ENCODE measurements at places on chromosomes 3 and 15.

- H3K36me3 ChIP-seq: no peaks in the 10 kb centered on the region
- H3K4me3 ChIP-seq: no peak overlapping the region
- DNase-seq: no peak
- no peaks in the 10 kb centered on the region for H3K4me1 ChIP-seq
- H3K27ac ChIP-seq: no peak overlapping the region
These were observed 1036.6 kb downstream of the NTRK3 start for GRCh38 chr15:87219650-87220615.

DNA sequence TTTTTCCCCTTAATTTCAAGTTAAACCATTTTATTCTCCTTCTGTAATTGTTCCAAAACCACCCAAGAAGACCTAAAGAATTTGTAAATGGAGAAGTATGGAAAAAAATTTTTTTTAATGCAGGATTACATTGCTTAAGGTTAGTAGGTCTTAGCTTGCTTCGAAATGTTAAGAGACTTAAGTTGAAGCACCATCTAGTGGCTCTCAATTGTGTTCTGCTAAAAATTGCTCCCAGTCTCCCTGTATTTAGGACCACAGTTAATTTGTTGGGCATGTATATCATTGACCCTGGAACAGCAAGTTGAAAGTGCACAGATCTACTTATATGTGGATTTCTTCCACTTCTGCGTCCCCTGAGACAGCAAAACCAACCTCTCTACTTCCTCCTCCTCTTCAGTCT, 32.4 kb downstream of the CD200R1L start:
- no peak overlapping the region for H3K4me3 ChIP-seq
- no peak overlapping the region for H3K27ac ChIP-seq
- H3K36me3 ChIP-seq: no peaks in the 10 kb centered on the region
- H3K4me1 ChIP-seq: no peaks in the 10 kb centered on the region
- no peaks in the 10 kb centered on the region for H3K27me3 ChIP-seq

- DNase-seq: peak; percentile 40
- H3K27me3 ChIP-seq: no peaks in the 10 kb centered on the region
- H3K4me3 ChIP-seq: no peak overlapping the region
- H3K36me3 ChIP-seq: no peaks in the 10 kb centered on the region
- H3K4me1 ChIP-seq: no peaks in the 10 kb centered on the region
- no peak overlapping the region for H3K27ac ChIP-seq
These were observed 113.5 kb upstream of the TOPAZ1 start for GRCh38 chr3:44128057-44128775.

GRCh38 chr3:156802821-156803606, 23.1 kb upstream of the LEKR1 start:
- no peaks in the 10 kb centered on the region for H3K27me3 ChIP-seq
- peak; percentile 9 for DNase-seq
- H3K36me3 ChIP-seq: no peaks in the 10 kb centered on the region
- H3K27ac ChIP-seq: no peak overlapping the region
- no peak overlapping the region for H3K4me3 ChIP-seq

DNA sequence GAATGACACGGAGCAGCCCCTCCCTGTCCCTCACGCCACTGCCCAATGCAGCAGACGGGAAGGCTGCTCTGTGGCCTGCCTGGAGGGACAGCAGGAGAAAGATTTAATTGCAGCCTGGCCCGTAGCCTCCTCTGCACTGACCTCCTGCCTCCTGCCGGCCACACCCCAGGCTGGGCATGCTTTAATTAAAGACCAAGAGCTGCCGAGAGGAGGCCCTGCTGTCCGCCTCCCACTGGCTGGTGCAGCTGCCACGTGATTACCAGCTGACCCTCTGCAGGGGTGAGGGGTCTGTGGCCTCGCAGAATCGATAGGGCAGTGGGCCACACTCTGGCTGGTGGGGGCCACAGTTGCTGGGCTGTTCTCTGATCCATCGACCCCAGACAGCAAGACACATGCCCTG, 100.2 kb upstream of the PRR23E start:
- no peak overlapping the region for H3K27ac ChIP-seq
- no peak for DNase-seq
- no peaks in the 10 kb centered on the region for H3K4me1 ChIP-seq
- H3K36me3 ChIP-seq: no peaks in the 10 kb centered on the region

DNA sequence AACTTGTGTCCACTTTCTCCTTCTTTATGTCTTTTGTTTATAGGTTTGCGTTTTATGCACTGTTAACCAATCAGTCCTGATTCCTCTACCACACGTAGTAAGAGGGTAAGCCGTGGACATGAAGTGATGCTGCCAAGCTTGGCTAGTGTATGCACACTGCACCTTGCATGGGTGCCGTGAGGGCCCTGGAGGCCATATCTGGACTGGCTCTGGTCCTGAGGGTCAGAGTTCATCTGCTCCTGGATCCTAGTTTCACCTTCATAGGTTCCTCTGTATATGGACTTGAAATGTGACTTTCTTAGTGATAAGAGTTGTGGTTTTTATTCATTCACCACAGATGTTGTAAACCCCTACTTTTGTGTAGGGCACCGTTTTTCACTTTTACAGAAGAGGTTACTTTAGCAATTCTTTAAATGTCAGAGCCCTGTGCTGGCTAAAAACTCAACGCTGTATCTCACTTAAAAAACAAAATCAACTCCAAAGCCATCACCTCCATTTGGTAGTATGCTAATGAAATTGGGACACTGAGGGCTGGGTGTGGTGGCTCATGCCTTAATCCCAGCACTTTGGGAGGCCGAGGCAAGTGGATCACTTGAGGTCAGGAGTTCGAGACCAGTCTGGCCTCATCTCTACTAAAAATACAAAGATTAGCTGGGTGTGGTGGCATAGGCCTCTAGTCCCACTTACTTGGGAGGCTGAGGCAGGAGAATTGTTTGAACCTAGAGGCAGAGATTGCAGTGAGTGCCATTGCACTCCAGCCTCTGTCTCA, 22.9 kb downstream of the SIAH2 start:
- peaks cover 12% of the 10 kb centered on the region for H3K4me1 ChIP-seq
- no peak overlapping the region for H3K4me3 ChIP-seq
- no peaks in the 10 kb centered on the region for H3K36me3 ChIP-seq
- DNase-seq: no peak
- H3K27me3 ChIP-seq: no peaks in the 10 kb centered on the region
- H3K27ac ChIP-seq: no peak overlapping the region

- H3K4me1 ChIP-seq: no peaks in the 10 kb centered on the region
- no peaks in the 10 kb centered on the region for H3K27me3 ChIP-seq
- no peak overlapping the region for H3K27ac ChIP-seq
- DNase-seq: no peak
- no peaks in the 10 kb centered on the region for H3K36me3 ChIP-seq
- H3K4me3 ChIP-seq: no peak overlapping the region
These were observed 13.1 kb downstream of the MTMR10 start for GRCh38 chr15:30978328-30978727.

DNA sequence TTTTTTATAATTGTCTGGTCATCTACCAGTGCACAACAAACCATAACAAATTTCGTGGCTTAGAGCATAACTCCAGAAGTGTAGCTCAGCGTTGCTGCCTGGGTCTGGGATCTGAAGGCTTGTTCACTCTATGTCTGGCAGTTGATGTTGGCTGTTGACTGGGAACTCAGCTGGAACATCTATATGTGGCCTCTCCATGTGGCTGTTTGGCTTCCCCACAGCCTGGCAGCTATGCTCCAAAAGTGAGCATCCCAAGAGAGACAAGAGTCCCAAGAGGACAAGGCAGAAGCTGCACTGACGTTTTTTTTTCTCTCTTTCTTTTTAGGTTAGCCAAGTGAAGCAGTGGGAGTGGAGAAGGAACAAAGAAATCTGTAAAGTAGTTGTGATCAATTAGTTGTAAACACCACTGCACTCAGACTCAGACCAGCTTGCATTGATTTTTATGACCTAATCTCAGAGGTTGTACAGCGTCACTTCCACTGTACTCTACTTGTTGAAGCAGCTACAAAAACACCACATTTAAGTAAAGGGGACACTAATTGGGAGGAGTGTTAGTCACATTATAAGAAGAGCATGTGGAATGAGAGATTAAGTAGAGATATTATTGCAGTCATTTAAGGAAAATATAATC, 2.5 kb upstream of the GPR176 start:
- no peak overlapping the region for H3K27ac ChIP-seq
- no peaks in the 10 kb centered on the region for H3K4me1 ChIP-seq
- H3K4me3 ChIP-seq: no peak overlapping the region
- no peak for DNase-seq
- no peaks in the 10 kb centered on the region for H3K27me3 ChIP-seq

DNA sequence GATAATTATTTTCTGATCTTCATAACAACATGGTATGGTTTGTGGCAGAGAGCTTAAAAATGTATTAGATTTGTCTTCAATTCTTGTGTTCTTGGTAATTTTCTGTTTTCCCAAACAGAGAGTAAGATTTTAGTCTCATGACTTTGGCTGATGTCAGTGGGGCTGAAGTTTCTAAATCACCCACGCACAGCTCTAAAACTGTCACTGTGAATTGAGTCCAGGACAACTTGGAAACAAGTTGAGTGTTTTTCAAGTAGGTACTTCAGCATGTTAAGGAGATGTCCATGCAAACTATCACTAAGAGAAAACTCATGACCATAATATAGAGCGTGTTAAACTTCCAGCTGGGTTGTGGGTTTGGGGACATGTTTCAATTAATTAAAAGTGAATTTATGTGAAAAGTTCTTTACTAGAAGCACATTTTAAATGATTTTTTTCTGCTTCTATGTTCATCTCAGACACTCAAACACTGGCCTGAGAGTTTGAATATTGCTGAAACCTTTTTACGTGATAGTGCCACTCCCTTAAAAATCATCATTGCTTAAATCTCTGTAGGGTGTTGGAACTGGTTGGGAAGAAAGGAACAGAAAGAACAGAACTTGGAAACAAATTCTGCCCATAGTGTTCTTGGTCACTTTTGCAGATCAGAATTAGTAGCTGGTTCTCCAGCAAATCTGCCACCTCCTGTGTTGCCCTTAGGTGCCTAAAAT, 89.8 kb downstream of the KLHL25 start:
- H3K36me3 ChIP-seq: no peaks in the 10 kb centered on the region
- peaks cover 4% of the 10 kb centered on the region for H3K4me1 ChIP-seq
- no peak overlapping the region for H3K4me3 ChIP-seq
- no peak for DNase-seq
- H3K27me3 ChIP-seq: no peaks in the 10 kb centered on the region
- H3K27ac ChIP-seq: no peak overlapping the region

- H3K36me3 ChIP-seq: no peaks in the 10 kb centered on the region
- H3K4me3 ChIP-seq: no peak overlapping the region
- H3K27ac ChIP-seq: no peak overlapping the region
- H3K4me1 ChIP-seq: no peaks in the 10 kb centered on the region
These were observed 9.7 kb downstream of the TTC23 start for GRCh38 chr15:99239545-99240198.

DNA sequence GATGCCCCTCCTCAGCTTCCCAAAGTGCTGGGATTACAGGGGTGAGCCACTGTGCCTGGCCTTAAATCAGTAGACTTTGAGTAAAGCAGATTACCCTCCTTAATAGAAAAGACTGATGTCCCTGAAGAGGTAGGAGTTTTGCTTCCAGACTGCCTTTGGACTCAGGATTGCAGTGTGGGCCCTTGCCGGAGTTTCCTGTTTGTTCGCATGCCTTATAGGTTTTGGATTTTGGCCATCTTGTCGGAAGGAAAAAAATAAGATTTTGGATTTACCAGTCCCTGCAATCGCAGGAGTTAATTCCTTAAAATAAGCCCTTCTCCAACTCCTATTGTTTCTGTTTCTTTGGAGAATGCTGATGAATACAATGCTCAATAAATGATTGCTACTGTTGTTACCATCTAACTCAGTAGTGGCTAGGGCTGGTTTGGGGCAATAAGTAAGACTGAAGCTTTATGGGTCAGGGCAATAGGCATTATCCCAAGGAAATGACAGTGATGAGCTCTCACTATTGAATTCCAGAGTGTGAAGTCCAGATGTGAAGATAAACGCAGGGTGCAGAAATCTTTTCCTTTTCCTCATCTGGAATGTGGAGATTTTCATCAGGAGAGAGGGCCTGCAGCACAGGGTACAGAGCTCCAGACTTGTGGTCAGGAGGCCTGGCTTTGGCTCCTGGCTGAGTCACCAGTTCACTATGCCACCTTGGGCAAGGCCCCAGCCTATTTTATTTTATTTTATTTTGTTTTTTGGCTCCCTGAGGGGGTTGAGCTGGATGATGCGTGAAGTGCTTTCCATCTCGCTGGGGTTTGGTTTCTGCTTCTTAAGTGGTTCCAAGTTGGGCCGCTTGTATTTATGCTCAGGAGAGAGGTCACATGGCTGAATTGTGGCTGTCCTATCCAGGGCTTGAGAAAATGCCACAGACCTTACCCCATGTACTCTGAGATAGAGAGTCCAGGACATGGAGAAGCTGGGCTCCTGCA, 25.3 kb downstream of the FOXL2 start:
- no peak overlapping the region for H3K4me3 ChIP-seq
- H3K27ac ChIP-seq: no peak overlapping the region
- H3K4me1 ChIP-seq: no peaks in the 10 kb centered on the region

- no peak overlapping the region for H3K27ac ChIP-seq
- no peak overlapping the region for H3K4me3 ChIP-seq
- H3K4me1 ChIP-seq: peaks cover 3% of the 10 kb centered on the region
- no peak for DNase-seq
- H3K27me3 ChIP-seq: peaks cover 3% of the 10 kb centered on the region
These were observed 397.1 kb upstream of the CFAP20DC start for GRCh38 chr3:59446775-59447465.

- no peak overlapping the region for H3K4me3 ChIP-seq
- H3K27me3 ChIP-seq: no peaks in the 10 kb centered on the region
- peaks cover 8% of the 10 kb centered on the region for H3K36me3 ChIP-seq
- no peak for DNase-seq
These were observed 24.1 kb downstream of the CHD2 start for GRCh38 chr15:92924216-92924615.

DNA sequence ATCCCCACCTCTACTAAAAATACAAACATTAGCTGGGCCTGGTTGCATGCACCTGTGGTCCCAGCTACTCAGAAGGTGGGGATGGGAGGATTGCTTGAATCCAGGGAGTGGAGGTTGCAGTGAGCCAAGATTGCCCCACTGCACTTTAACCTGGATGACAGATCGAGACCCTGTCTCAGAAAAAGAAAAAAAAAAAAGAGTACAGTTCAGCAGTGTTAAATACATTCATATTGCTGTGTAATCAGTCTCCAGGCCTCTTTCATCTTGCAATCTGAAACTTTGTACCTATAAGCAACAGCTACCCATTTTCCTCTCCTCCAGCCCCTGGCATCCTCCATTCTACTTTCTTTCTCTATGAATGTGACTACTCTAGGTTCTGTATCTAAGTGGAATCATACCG, 61.2 kb downstream of the LPP start:
- no peak overlapping the region for H3K4me3 ChIP-seq
- H3K27ac ChIP-seq: no peak overlapping the region
- DNase-seq: no peak

GRCh38 chr15:43939070-43939469, 112.3 kb downstream of the WDR76 start:
- DNase-seq: no peak
- H3K4me3 ChIP-seq: no peak overlapping the region
- H3K27me3 ChIP-seq: no peaks in the 10 kb centered on the region
- H3K36me3 ChIP-seq: no peaks in the 10 kb centered on the region

GRCh38 chr3:158768881-158769543, 32.8 kb upstream of the MFSD1 start:
- no peaks in the 10 kb centered on the region for H3K36me3 ChIP-seq
- H3K27ac ChIP-seq: no peak overlapping the region
- no peaks in the 10 kb centered on the region for H3K27me3 ChIP-seq

Measured in mesendoderm (in vitro differentiated cells).